ENCODE measurements at places on chromosomes 7 and 10.
A peak's percentile ranks its signal among the peaks of the same experiment; 100 is the strongest.

DNA sequence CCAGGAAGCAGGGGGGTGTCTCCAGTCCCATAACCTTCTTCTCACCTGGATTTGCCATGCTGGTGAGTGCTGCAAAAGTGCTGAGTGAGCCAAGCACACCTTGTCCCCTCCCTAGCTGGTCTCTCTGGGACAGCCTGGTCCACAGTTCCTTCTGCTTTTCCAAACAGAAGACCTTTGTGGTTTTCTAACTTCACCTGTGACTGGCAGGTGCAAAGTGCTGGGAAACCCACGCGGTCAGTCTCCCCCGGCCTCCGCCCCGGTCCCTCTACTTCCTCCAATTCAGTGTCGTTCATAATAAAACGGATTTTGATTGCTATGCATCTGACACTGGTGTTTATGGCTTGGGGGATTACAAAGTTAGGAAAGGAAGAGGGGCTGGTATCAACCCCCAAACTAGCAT lies 37.1 kb downstream of the RBAK start:
- no peaks in the 10 kb centered on the region for H3K27me3 ChIP-seq
- H3K27ac ChIP-seq = no peak overlapping the region
- H3K4me3 ChIP-seq = no peak overlapping the region
- no peaks in the 10 kb centered on the region for H3K4me1 ChIP-seq
- H3K36me3 ChIP-seq = no peaks in the 10 kb centered on the region

GRCh38 chr7:149690688-149691446 lies 82.5 kb downstream of the ZNF467 start:
- H3K27me3 ChIP-seq = no peaks in the 10 kb centered on the region
- peak overlapping the region; percentile 82 for H3K4me3 ChIP-seq
- no peak overlapping the region for H3K27ac ChIP-seq
- DNase-seq = peak; percentile 90

GRCh38 chr7:69776611-69777010 lies 178.3 kb downstream of the AUTS2 start:
- H3K27me3 ChIP-seq = no peaks in the 10 kb centered on the region
- no peak overlapping the region for H3K4me3 ChIP-seq
- H3K4me1 ChIP-seq = no peaks in the 10 kb centered on the region
- no peak for DNase-seq
- H3K27ac ChIP-seq = no peak overlapping the region

GRCh38 chr10:79017882-79018520 lies 50.8 kb upstream of the ZMIZ1 start:
- no peak overlapping the region for H3K4me3 ChIP-seq
- DNase-seq = no peak
- no peak overlapping the region for H3K27ac ChIP-seq
- H3K4me1 ChIP-seq = no peaks in the 10 kb centered on the region
- no peaks in the 10 kb centered on the region for H3K27me3 ChIP-seq
- H3K36me3 ChIP-seq = no peaks in the 10 kb centered on the region

GRCh38 chr10:28859791-28860190 lies 182.5 kb downstream of the BAMBI start:
- DNase-seq = no peak
- H3K27me3 ChIP-seq = no peaks in the 10 kb centered on the region
- H3K27ac ChIP-seq = no peak overlapping the region
- H3K4me3 ChIP-seq = no peak overlapping the region
- no peaks in the 10 kb centered on the region for H3K4me1 ChIP-seq

DNA sequence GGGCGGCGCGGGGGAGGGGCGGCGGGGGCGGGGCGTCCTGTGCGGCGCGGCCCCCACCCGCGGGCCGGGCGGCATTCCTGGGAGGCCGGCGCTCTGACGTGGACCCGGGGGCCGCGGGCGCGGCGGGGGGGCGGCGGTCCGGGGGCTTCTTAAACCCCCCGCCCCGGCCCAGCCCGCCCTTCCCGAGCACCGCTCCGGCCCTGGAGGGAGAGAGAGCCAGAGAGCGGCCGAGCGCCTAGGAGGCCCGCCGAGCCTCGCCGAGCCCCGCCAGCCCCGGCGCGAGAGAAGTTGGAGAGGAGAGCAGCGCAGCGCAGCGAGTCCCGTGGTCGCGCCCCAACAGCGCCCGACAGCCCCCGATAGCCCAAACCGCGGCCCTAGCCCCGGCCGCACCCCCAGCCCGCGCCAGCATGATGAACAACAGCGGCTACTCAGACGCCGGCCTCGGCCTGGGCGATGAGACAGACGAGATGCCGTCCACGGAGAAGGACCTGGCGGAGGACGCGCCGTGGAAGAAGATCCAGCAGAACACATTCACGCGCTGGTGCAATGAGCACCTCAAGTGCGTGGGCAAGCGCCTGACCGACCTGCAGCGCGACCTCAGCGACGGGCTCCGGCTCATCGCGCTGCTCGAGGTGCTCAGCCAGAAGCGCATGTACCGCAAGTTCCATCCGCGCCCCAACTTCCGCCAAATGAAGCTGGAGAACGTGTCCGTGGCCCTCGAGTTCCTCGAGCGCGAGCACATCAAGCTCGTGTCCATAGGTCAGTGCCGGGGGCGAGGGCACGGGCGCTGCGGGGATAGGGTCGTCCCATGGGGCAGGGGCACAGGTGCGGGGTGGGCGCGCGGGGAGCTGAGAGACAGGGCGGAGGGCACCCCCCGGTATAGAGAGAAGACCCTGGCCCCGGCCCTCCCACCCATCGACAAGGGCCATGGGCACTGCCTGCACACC lies at the start of gene FLNC:
FLNC (plus strand) TSS at position 176 of the 947 bp plus-strand sequence; CDS start at position 408, 232 bp downstream.
- no peak within 1 kb of the TSS for H3K27ac ChIP-seq
- H3K27me3 ChIP-seq = peaks cover 12% of the 10 kb centered on the region
- H3K36me3 ChIP-seq = no peaks in the 10 kb centered on the region
- peak within 1 kb of the TSS; percentile 83 for H3K4me3 ChIP-seq
- H3K4me1 ChIP-seq = peaks cover 5% of the 10 kb centered on the region

DNA sequence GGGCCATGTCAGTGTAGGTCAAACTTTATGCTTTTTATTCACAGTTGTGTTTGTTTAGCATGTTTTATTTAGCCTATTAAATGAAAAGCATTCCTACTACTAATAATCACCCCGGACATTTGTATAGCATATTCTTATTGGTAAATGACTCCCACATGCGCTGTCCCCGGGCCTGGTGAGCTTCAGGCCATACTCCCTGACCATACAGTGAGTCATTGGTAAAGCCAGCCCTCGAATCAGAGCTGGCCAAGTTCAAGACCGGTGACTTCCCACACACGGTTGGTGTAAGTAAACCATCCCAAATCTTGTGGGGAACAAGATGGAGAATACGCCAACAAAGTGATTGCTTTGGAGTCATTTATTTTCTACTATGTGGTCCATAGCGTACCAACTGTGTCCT lies 238.7 kb upstream of the TCF7L2 start:
- H3K4me3 ChIP-seq = no peak overlapping the region
- H3K27me3 ChIP-seq = no peaks in the 10 kb centered on the region
- peaks cover 10% of the 10 kb centered on the region for H3K4me1 ChIP-seq
- H3K27ac ChIP-seq = no peak overlapping the region
- DNase-seq = no peak
